Psoas muscle (tissue), 8 donors: ENCODE measurements at places on chromosomes 13 and 19. TPM values are rescaled to one million over a fixed set of nuclear protein-coding genes. Genes with fewer than 3 reads are reported as not detected.
A peak's percentile ranks its signal among the peaks of the same experiment; 100 is the strongest.

DNA sequence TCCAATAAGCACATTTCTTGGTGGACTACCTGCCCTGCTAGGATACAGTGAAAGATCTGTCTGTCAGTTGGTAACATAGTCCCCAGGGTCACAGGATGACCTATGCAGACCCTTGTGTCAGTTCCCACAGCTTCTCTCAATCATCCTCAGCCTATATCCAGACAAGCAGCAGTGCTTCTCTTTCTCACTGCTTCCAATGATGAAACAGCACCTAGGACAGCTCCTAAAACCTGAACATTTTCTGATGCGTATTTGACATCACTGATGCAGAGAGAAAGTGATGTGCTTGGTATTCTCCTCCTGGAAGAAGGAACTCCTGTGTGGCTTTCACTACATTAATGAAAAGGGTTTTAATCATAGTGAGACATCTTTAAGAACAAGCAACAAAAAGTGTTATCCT lies 43.7 kb downstream of the ZNF557 start:
- DNase-seq = no peak

- DNase-seq = no peak
Observed at GRCh38 chr19:35628264-35628564, 622 bp upstream of the RBM42 start.

- DNase-seq = peak; percentile 92
Observed at GRCh38 chr19:17107546-17108452, 32.2 kb downstream of the MYO9B start.

DNA sequence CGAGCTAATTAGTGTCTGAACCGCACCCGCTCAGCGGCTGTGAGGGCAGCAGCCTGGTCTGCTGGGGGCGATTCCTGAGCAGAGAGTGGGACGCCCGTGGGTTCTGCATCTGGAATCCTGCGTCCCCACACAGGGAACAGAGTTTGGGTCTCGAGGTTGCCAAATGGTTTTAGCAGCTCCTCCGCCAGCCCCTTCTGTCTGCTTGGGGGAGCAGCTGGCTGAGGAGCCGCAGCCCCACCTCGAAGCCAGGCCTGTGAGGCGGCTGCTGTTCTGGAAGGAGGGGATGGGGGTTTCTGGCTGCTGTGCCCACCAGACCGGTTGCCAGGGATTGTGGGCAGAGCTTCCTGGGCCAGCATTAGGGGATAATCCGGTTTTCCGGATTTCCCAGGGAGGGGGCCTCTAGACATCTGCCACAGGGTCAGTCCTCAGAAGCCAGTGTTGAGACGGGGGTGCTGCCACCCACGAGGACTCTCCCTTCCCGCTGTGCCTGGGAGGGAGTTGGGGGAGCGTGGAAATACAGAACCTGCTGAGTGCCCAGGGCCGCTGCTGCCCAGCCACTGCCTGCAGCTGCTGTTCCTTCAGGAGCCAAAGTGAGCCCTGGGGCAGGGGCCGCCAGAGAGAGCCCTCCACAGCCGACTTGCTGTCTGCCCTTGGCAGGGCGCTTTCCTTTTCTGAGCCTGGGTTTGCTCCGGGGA lies 2.0 kb downstream of the CDC34 start:
- no peak for DNase-seq

DNA sequence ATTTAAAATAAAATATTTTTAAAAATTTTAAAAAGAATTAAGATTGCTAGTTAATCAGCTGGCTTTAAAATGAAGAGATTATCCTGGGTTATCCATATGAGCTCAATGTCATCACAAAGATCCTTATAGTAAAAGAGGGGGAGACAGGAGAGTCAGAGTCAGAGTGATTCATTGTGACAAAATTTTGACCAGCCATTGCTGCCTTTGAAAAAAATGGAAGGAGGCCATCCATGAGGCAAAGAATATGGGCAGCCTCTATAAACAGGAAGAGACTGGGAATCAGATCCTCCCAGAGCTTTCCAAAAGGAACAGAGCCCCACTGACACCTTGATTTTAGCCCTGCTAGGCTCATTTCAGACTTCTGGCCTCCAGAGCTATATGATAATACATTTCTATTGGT lies 9.3 kb upstream of the RUBCNL start:
- DNase-seq = no peak

DNA sequence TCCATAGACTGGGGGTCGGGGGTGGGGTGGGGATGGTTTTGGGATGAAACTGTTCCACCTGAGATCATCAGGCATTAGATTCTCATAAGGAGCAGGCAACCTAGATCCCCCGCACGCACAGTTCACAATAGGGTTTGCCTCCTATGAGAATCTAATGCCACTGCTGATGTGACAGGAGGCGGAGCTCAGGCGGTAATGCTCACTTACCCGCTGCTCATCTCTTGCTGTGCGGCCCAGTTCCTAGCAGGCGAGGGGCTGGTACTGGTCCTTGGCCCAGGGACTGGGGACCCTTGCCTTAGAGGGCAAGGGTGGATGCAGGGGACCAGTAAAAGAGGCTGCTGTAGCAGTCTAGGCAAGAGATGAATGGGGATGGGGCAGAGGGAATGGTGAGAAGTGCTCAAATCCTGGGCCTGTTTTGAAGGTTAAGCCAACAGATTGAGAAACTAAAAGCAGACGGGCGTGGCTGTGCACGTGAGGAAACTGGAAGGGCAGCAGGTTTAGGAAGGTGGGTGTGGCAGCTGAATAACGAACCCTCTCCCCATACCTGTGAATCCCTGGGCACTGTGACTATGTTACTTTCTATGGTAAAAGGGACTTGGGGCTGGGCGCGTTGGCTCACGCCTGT lies 1.5 kb upstream of the ERICH4 start:
- no peak for DNase-seq

DNA sequence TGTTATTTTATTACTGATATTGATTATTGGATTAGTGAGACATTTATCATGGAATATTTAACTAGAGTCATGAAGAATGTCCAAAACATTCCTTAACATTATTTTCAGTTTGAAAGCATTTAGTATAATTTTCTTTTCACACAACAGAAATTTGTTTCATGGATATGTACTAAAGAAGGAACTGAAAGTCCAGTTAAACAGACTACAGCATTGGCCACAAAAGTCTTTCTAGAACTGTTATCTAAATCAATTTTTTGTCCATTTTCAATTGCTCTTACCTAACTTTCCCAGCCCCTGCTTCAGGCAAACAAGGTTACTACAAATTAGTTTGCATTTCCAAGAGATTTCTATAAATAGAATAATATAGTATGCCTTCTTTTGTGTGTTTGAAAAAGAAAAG lies 1018.0 kb upstream of the PCDH20 start:
- no peak for DNase-seq

- no peak for DNase-seq
Observed at GRCh38 chr19:38213911-38214625, 10.0 kb downstream of the DPF1 start.

DNA sequence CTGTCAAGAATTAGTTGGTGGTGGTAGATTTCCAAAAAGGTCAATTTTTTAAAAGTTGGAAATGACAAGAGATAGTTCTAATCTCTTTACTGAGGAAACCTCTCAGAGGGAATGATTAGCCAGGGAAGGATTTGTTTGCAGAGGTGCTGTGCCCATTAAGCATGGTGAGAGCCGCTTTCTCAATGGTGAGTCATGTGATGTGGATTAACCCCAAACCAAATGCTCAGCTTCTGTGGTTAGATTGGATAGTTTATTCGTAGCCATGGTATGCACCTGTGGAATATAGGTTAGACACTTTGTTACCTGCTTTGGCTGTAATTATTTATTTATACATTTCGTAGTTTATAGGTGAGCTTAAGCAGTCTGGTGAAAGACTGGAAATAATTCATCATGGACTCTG lies 7.1 kb downstream of the HNRNPM start:
- no peak for DNase-seq

- DNase-seq = peak; percentile 64
Observed at GRCh38 chr19:2315818-2316353, 7.9 kb upstream of the LINGO3 start.

DNA sequence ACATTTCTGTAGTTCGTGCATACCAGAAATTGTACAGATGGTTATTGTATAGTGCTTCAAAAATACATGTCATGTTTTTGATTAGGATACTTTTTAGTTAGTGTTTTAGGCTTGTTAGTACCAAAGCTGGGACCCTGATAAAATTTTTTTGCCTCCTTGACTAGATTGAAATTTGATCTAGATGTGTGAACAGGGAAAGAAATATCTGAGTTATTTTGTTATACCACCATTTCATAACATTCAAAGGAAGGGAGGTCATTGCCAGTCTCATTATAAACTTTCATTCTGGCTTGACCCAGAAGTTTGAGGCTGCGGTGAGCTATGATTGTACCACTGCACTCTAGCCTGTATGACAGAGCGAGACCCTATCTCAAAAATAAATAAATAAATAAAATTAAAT lies 9.0 kb downstream of the LMO7 start:
- DNase-seq = no peak

- no peak for DNase-seq
Observed at GRCh38 chr13:20798027-20798426, 24.3 kb upstream of the EEF1AKMT1 start.

DNA sequence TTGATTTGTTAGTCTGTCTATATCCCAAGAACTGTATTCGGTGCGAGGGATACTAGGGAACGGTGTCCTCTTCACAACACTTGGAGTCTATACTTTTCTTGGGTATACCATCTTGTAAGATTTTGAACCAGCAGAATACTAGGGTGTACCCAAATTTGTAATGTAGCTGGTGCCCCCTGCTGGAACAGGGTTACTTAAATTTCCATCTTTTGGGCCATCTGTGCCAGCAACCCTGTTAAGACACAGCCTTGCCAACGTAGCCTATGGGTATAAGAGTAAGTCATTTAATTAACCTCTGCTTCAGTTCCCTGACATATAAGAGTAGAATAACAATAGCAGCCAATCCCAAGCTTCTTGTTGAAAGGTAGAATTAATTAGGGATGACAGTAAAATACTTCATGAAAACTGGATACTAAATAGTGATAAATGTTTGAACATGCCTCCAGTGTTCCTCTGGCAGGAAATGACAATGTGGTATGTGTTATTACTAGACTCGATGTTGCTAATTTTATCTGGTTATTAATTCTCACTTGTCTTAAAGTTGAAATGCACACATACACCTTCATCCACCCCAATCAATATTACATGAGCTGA lies 607.6 kb downstream of the FGF9 start:
- DNase-seq = no peak

DNA sequence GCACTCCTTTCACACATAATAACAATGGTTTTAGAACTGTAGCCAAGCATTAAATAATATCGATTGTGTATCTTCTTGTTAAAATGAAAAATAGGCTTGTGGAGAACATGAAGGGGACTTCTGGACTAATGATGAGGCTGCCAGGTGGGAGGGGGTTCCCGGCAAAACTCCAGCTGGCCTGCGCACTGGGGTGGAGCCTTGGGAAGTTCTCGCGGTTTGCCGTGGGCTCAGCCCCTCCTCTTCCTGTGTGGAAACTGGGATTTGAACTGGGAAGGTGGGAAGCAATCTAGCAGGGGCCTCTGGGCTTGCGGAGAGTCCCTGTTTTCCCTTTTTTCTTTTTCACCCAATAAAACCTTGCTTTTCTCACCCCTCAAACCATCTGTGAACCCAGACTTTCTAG lies 113.7 kb upstream of the SLITRK1 start:
- no peak for DNase-seq

- no peak for DNase-seq
Observed at GRCh38 chr13:89550938-89551337, 1796.5 kb upstream of the MIR17HG start.

GRCh38 chr19:3469638-3470499 lies 10.5 kb downstream of the SMIM24 start:
- peak; percentile 65 for DNase-seq

DNA sequence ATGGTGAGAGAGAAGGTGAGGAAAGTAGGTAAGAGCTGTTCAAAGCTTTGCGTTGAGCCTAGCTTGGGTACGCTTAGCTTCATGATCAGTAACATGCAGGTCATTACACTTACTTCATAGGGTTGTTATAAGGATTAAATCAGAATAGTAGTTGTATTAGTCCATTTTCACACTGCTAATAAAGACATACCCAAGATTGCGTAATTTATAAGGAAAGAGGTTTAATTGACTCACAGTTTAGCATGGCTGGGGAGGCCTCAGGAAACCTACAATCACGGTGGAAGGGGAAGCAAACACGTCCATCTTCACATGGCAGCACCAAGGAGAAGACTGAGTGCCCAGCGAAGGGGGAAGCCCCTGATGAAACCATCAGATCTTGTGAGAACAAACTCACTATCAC lies 21.9 kb downstream of the GPALPP1 start:
- no peak for DNase-seq

GRCh38 chr13:43986421-43986981 lies 106.8 kb downstream of the LACC1 start:
- no peak for DNase-seq

DNA sequence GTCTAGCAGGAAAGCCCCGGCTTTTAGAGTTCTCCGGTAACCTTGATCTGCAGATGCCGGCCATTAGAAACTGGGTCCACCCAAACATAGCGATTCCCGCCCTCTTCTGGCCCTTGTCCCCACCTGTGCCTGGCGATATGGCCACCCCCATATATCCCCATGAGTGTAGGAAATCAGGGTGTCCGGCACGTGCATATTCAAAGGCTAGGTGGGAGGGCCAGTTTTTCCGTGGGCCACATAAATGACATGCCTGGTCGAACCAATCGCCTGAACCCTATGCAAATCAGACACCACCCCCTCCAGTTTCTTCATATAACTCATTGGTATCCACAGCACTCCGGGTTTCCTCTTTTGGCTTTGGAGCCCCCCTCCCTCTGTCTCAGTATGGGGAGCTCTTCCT lies 37.4 kb downstream of the ERICH4 start:
- no peak for DNase-seq

DNA sequence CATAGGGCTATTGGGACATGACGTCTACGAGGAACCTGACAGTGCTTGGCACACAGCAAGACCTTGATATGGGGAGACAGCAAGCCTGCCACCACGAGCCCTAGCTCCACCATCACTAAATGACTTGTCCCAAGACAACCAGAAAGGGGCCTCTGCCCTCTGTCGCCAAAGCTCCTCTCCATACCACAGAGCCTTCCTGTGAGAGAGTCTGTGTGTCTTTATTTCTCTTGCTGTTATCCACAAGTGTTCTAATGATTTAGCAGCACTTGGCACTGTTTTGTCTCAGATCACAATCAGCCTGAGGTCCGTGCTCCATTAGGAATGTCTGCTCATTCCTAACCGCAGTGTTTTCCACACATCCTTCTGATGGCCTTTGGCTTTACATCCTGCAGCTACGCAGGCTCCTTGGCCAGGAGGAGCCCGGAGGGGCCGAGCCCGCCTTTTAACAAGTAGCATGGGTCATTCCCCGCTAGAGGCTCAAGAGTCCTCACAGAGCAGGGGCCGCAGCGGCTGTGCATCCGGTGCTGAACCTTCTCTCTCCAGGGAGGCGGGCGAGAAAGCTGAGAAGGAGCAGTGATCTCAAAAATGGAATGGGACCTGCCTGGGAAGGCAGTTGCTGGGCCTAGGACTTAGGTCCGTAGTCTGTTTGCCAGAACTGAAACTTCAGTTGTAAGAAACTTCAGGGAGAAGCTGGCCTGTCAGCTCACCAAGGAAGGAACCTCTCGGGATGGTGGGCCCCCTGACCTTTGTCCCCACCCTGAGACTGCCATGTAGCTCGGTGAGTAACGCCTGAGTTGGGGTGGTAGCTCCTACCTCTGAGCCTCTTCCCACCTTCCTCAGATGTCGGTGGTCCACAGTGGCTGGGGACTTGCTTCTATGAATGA lies 61.1 kb upstream of the HMGB1 start:
- DNase-seq = peak; percentile 58

- DNase-seq = no peak
Observed at GRCh38 chr13:88000787-88001186, 329.6 kb downstream of the SLITRK5 start.

GRCh38 chr19:3014135-3014534 lies 14.9 kb downstream of the TLE2 start:
- DNase-seq = no peak

The SWSAP1 gene
- 1.3 TPM for total RNA-seq

The TSC22D1 gene
- 203 TPM for total RNA-seq

The MCEMP1 gene
- 0.54 TPM for total RNA-seq

The RNASEH2A gene
- total RNA-seq = 5.0 TPM

The CDK8 gene
- total RNA-seq = 9.3 TPM
